ENCODE measurements at places on chromosomes 12 and 14. TPM values are rescaled to one million over a fixed set of nuclear protein-coding genes. Genes with fewer than 3 reads are reported as not detected.

Gene MMP14
- 1.2 TPM for total RNA-seq

Gene NTF3
- not detected for total RNA-seq

Gene AQP2
- not detected for total RNA-seq

Gene DAZAP2
- 143 TPM for total RNA-seq

Gene LRRC9
- not detected for total RNA-seq

Gene TAPBPL
- 36.6 TPM for total RNA-seq

Gene CLEC9A
- total RNA-seq, result not detected

Gene IL22
- total RNA-seq, result 6.0 TPM

Gene PPP2R3C
- total RNA-seq, result 41.6 TPM

GRCh38 chr12:76694369-76694768 lies 69.5 kb upstream of the ZDHHC17 start:
- DNase-seq, result no peak

DNA sequence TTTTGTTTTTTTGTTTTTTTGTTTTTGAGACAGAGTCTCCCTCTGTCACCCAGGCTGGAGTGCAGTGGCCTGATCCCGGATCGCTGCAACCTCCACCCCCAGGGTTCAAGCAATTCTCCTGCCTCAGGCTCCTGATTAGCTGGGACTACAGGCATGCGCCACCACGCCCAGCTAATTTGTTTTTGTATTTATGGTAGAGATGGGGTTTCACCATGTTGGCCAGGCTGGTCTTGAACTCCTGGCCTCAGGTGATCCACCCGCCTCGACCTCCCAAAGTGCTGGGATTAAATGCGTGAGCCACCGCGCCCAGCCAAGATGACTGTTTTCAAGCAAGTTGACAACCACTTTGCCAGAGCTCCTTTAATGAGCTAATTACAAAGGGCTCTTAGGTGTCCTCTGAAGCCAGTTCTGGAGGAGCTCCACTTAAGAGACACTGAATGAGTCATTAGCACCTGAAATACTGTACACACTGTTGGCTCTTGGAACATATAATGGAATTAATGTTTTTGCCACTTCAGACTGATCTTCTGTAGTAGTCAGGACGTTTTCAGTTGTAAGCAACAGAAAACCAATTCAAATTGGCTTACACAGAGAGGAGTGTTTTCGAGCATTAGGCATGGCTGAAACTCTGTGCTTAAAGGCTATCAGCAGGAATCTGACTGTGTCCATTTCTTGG lies 55.4 kb upstream of the MED13L start:
- DNase-seq, result no peak

GRCh38 chr12:103673891-103674375 lies 86.9 kb downstream of the STAB2 start:
- DNase-seq, result no peak

DNA sequence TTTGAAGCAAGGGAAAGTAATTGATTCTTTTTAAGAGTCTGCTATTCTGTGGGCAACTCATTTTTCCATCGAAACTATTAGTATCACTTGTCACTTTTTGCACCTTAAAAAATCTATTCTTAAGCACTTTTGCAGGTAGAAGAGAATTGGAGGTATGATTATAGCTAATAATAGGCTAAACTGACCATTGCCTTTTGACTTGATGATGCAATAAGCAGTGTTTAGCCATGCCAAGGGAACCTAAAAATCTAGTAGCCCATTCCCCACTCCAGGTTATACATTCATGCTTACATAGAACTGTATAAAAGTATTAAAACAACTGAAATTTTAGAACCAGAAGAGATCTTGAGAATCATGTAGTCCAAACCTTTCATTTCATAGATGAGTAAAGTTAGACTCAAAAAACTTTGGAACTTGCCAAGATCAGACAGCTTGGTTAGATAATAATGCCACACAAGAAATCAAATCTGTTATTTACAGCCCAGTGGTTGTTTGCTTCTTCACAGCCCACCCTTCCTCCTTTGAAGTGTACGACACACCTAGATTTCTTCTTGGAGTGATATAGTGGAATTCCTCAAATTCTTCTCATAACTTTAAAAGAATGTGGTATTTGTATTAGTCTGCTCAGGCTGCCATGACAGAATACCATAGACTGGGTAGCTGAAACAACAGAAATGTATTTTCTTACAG lies 21.7 kb upstream of the GARIN2 start:
- no peak for DNase-seq

DNA sequence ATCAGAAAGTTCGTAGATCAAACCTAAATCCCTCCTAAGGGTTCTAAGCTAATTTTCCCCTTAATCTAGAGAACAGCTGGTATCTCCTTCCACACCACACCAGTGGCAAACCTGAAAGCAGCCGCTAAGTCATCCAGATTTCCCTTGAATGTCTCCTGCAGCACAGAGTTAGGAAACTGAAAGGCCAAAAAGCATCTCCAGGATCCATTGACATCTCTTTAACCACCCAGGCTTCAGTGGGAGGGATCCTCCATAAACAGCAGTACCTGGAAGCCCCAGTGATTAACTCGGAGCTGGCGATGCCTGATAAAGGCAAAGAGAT lies 47.6 kb downstream of the CRACR2A start:
- DNase-seq, result no peak

DNA sequence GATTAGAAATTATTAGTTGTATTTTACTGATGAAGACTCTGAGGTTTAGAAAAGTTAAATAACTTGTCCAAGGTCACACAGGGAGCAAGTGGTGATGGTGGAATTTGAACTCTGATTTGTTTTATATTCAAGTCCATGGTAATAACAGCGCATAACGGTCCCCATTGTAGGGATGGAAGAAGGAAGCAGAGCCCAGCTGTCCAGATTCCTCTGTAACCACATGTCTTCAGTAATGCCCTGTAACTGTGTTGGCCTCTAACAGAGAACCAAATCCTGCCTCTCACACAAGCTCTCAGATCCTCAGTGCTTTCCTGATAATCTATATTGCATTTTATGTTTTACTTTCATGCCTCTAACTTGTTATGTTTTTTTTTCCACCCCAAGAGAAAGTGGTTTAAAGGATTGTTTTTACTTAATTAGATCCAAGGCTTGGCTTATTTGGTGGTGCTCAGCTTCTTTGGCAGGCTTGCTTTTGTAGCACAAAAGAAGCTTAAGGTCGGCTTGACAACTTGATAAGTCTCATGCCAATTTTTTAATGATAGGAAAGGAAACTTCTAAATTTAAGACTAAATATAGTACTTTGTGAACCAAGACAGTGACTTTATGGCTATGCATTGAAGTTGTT lies 105.1 kb upstream of the SEL1L start:
- DNase-seq, result no peak

GRCh38 chr14:68251769-68252100 lies 432.2 kb downstream of the RAD51B start:
- DNase-seq, result no peak

DNA sequence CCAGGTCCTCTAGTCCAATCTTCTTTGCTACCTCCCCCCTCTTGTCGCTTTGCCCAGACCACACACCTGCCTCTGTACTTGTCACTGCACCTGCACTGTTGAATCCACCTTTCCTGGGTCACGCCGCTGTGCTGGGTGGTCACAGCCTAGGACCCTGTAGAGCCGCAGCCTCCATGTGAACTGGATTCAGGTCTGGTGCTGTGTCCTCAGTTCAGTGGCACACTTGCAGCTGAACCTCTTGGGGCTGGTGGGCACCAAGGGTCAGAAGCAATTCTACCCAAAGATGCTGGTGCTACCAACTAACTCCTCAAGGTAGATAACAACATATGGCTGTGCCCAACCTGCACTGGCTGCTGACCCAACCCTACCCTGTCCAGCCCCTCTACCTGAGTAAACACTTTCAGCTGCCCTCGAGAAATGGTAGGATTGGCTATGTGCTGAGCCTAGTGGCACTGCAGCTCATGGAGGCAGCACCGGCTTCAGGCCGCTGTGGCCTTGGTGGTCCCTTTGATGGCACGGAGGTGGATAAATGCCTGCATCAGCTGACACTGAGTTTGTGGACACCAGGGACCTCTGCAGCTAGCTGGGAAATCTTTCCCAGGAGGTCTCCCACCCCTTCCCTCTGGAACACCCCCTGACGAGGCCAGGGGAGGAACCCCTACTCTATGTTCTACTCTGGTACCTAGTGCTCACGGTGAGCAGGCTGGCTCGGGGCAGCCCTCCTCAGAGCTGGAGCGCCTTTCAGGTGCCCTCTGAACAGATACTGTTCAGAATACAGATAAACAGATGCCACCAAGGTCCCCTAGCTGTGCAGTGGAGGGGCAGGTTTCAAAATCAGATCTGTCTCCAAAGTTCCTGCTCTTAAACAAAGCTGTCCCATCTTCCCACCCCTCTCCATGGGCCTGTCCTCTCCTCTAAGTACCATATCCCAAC lies 14.3 kb downstream of the AGAP2 start:
- DNase-seq, result no peak

DNA sequence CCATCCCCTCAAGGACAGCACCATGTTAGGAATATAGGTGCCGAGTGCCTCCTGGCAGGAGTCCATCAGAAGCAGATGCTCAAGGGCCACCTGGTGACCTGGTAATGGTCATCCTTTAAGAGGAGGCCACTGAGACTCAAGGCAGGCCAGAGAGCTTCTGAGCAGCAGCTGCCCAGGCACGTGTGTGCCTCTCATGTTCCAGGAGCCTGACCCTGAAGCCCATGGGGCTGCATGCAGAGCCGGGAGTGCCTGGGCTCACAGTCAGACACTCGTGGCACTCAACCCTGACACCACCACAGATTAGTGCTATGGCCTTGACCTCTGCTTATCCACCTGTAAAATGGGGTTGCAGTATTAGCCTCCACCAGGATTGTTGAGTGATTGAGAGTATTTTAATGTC lies 45.6 kb downstream of the C14orf132 start:
- DNase-seq, result no peak

DNA sequence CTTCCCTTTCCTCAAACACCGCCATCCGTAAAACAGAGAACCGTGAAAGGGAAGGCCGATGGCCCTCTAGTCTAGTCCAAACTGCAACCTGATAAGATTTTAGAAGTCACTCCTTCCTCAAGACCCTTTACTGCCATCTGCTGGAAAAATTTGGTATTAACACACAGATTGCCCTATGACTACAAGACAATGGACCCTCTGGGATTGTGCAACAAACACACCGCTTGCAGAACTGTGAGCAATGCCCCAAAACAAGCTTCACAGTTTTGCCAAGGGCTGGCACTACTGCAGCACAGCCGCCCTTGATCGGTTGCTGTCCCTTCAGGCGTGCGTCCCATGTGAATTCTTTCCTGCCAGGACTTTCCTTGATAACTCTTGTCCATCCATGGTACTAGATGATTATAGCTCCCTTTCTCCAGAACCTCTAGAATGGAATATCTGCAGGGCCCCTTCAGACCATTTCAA lies 23.1 kb downstream of the LLPH start:
- peak; percentile 15 for DNase-seq

GRCh38 chr12:12180136-12180535 lies 86.7 kb downstream of the LRP6 start:
- no peak for DNase-seq

DNA sequence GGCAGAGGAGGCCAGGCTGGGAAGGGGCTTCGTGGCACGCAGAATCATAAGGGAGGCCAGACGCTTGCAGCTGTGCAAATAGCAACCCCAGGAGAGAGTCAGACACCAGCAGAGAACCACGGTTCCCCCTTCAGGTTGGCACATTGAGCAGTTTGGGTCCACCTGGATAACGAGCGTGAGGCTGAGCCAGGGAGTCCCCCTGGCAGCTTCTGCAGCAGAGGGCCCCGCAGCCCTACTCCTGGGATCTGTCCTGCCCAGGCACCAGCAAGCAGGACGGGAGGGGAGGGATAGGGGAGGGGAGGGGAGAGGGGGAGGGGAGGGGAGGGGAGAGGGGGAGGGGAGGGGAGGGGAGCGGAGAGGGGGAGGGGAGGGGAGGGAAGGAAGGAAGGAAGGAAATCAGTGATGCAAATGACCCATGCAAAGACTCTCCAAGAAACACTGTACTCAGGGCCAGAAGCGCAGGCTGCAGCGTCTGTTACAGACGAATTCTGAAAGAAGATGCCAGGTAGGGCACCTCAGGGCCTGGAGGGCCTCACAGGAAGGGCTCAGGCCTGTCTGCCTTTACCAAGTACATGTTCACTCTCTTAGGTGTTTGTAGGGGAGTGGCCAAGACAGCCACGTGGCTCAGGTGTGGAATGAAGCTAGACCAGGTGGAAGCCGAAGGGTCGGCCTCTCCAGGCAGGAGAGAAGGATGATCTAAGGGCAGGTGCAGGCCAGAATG lies 32.3 kb upstream of the MMP17 start:
- no peak for DNase-seq

- DNase-seq, result no peak
Observed at GRCh38 chr12:1926251-1926657, 7.8 kb upstream of the CACNA2D4 start.

DNA sequence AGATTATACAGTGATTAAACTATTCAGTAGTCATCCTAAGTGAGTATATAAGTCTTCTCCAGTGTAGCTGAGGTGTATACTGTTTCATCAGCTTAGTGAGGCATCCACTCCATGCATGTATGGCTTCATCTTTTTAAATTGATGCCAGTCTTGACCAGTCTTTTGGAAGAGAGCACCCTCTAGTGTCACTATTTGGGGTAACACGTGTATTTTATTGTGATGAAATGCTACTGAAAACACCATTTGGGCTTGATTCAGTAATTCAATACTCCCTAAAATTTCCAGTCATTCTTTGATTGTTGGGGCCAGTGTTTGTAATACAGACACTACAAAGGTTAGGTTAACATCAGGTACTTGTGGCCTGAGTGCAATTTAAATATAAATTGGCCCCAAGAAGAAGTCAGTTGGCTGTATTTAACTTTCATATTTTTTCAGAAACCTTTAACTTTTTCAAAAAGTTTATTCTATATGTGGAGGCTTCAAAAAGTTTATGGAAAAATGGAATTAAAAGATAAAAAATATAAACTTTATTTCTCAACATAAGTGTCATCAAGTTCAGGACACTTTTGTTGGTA lies 35.3 kb downstream of the MIPOL1 start:
- no peak for DNase-seq

DNA sequence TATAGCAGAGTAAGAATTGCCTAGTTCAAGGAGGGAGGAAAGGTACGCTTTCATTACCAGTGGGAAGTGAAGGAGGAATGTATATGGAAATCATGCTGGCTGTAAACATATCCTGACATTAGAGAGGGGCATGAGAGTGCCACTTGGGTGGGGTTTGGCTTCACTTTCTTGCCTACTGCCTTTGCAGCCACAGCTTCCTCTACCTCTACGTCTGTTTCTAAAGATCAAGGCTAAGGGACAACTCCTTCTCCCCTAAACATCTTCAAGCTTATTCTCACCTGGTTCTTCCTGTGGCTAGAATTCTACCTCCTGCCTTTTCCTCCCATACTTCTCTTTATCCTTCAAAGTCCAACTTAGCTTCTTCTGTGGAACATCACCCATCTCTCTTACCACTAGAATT lies 58.0 kb downstream of the SUSD6 start:
- DNase-seq, result no peak

GRCh38 chr14:71339650-71340415 lies 432.6 kb downstream of the PCNX1 start:
- DNase-seq, result no peak

GRCh38 chr14:95623195-95623594 lies 63.0 kb upstream of the TCL1B start:
- DNase-seq, result no peak

GRCh38 chr14:76212242-76212641 lies 60.5 kb downstream of the GPATCH2L start:
- no peak for DNase-seq

Measured in activated T-cell treated with anti-CD3 and anti-CD28 coated beads, Interleukin-2, amount 50 U/mL, for 4 hours (primary cell).